ENCODE measurements at places on chromosomes 4 and X. TPM values are rescaled to one million over a fixed set of nuclear protein-coding genes. Genes with fewer than 3 reads are reported as not detected.

The ARHGAP10 gene
- 11.7 TPM for total RNA-seq

DNA sequence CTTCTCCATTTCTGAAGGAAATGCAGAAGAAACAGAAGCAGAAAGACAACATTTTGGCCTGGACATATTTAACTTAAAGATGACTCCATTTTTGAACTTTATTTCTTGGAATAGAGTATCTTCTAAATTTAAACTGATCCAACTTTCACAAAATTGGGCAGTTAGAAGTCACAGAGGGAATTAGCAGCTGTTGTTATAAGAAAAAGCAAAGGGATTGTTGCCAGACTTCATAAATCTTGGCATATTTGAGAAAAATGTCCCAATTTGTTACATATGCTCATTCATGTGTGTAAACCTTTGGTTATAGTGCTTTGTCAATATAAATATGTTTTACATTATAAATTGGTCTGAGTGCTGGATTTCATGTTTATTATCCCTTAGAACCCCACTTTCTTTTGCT, 3.4 kb downstream of the GLUD2 start:
- no peak for DNase-seq

The AFF2 gene
- 0.05 TPM for total RNA-seq

GRCh38 chr4:41072021-41072777, 142.1 kb downstream of the APBB2 start:
- DNase-seq = no peak

DNA sequence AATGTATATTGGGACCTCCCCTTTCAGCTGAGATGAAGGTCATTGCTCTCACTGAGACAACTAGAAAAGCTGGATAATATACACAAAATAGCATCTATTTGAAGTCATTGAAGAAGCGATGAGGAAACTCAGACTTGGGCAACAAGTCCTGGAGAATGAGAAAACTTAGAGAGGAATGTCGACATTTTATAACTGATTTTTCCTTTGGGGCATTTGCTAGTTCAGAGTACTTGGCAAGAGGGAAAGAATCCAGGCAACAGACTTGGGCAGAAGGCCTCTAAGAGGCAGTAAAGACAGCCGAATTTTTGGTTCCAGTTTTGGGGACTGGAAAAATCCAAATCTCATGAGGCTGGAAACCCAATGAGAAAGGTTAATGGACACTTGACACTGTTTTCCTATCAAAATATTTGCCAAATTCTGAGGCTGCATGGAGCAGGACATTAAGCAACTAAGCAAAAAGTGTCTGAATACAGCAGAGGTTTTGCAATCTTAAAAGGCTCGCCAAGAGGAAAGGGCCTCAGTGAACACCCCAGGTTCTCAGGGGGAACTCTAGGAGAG, 21.0 kb upstream of the ANXA5 start:
- DNase-seq = no peak

GRCh38 chr4:184166736-184167135, 50.9 kb downstream of the ENPP6 start:
- no peak for DNase-seq

The P2RY4 gene
- not detected for total RNA-seq

The ARHGEF6 gene
- 35.5 TPM for total RNA-seq

DNA sequence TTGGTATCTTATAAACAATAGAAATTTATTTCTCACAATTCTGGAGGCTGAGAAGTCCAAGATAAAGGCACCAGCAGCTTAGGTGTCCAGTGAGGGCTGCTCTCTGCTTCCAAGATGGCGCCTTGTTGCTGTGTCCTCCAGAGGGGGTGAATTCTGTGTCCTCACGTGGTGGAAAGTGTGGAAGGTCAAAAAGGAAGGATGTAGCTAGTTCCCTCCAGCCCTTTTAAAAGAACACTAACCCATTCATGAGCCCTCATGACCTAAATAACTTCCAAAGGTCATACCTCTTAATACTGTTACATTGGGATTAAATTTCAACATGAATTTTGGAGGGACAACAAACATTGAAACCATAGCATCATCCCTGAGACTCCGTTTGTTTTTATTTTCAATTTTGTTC, 48.8 kb downstream of the ZNF81 start:
- no peak for DNase-seq

DNA sequence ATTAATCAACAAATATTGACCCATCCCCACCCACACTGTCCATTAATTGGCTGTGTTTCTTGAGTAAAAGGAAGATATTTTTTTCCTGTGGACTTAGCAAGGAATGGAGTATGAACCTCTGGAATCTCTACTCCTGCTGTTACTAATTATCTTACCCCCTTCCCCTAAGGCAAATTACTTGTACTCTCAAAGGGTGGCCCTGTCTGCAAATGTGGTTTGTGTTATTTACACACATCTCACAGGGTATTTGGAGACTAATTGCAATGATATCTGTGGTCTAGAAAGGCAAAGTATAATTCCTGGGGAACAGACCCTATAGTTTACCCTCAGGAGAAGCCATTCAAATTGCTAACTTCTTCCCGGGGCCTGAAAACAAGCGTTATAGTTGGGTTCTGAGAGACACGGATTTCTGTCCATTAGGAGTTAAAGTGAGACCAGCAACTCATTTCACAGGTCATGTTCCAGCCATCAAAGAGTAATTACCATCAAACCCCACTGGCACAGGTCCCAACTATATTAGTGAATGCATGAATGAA, 133.0 kb upstream of the RASGEF1B start:
- DNase-seq = no peak

The C4orf50 gene
- under 0.01 TPM for total RNA-seq

GRCh38 chr4:156873799-156874198, 97.8 kb downstream of the PDGFC start:
- DNase-seq = no peak

DNA sequence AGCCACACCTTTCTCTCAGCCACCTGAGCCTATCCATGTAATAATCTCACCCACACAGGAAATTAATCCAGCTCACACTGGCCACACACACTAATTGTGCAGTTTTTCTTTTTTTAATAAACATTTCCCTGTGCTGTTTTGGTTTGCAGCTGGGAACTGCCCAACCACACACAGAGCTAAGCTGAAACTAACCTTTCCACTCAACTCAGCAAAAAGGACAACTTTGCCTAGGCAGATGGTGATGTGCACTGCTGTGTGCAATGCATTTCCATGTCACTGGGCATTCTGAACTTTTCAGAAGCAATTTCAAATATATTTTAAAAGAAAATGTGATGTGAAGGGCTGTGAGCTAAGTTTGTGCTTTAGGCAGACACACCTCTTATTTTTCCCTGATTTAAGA, 70.0 kb upstream of the TLL1 start:
- DNase-seq = no peak

DNA sequence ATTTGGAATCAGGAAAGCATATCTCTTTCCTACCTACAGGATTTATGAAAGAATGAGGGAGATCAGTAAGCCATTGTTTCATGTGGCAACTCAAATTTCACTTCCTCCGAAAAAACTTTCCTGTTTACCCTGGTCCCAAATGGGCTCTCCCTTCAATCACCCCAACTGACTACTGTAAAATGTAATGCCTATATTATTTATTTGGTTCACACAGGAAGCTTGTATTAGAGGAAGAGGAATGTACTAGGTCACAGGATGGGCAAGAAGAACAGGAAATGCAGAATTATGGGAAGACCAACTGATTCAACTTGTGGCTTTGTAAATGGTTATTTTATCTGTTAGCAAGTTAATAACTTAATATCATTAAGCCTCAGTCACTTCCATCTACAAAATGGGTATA, 23.1 kb downstream of the COL4A6 start:
- DNase-seq = no peak

The KLF8 gene
- 0.13 TPM for total RNA-seq

- no peak for DNase-seq
These were observed 15.3 kb downstream of the CYTL1 start for GRCh38 chr4:5003918-5004317.

DNA sequence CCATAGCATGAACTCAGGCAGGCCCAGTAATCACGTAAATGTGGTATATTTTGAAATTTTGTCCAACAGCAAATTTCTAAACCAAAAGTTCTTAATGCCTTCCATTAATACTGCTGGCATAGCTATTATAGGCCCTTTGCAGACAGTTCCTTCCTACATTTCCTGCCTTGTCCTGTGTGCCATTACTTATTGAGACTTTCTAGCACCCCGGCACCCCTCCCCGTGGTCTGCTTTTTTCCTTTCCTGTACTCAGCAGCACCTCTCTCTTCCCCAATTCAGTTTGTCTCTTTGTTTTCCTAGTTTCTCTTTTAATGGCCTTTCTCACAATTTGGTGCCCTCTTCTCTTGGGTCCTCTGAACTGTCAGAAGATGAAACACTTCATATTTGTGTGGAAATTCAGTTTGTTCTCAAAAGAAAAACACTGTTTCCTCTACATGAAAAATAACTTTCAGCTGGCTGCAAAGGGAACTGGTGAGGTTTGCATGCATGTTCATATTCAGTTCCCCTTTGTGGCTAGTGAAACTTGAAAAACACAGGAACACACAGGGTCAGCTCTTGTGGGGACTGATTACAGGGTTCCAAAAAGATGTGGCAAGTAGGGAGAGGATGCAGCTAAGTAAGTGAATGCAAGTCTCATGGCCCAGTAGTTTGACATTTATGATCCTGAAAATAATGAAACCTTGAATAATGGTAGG, 17.1 kb downstream of the GPR34 start:
- DNase-seq = no peak

DNA sequence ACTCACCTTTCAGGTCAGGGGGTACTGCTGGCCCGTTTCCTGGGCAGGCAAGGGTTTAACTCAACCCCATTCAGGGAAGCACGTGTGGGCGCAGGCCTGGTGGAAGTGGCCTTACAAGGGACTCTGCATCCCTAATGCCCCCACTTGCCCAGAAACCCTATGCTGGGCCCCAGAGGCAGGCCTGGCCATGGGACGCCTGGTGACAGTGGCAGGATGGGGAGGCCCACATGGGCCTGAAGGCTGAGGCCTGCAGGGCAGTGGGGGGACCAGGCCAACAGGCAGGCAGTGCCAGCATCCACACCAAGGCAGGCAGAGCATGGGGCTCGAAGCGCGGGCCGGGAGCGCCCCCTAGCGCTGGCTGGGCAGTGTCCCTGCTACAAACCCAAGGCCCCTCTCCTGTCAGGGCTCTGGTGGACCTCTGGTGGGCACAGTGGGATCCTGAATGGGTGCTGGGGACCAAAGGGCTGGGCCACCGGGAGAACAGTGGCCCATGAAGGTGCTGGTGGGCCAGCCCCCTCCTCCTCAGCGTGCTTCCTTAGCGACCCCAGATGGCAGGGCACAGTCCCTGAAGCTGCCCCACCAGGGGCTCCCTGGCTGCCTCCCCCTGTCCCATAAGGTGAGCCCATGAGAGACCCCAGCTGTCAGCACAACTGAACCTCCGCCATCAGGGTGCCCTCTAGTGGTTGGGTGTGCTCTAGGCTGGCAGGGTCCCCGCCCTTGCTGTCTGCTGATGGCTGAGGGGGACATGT, 16.8 kb downstream of the FGFR3 start:
- peak; percentile 24 for DNase-seq

- no peak for DNase-seq
These were observed 220.1 kb downstream of the DLG3 start for GRCh38 chrX:70664726-70665125.

DNA sequence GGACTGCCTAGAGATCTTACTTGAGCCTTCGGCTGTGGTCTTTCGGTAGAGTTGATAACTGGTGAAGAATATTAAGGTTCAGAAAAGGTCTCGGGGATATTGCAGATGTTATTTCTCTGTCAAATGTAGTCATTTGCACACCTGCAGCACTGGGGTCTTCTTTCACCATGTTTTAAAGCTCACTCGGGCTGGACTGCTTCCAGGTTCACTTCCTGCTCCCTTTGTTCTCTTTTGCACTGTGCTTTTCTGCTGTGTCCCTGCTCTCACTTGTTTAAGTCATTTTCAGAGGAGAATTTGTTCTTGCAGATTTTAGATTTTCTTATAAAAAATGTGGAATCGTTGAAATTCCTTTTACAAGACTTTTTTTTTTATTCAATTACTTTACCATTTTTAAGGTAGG, 68.5 kb downstream of the BMPR1B start:
- DNase-seq = no peak

The CORIN gene
- not detected for total RNA-seq

GRCh38 chrX:6909396-6909795, 238.1 kb upstream of the STS start:
- DNase-seq = no peak

The HHIP gene
- 0.08 TPM for total RNA-seq

The GPR119 gene
- not detected for total RNA-seq

The COMMD8 gene
- 22.0 TPM for total RNA-seq

Data from Panc1 (cell line).